ENCODE measurements at places on chromosomes 5 and 9.

DNA sequence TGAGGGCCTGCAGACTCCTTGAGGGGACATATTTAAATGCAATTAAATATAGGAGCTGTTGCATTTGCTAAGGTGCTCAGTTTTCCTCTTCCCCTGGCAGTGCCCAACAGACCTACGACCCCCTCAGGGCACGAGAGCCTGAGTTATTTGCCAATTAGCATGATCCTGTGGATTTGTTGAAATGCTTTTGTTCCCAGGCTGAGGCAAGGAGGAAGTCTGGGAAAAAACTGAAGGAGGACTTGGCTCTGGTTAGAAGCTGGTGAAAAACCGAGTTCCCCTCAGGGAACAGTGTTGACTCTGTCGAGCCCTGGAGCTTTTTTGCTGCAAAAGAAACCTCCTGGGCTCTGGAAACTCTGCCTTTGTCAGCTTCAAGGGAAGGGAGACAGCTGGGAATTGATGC lies 103.6 kb upstream of the SHB start:
- DNase-seq, result no peak

DNA sequence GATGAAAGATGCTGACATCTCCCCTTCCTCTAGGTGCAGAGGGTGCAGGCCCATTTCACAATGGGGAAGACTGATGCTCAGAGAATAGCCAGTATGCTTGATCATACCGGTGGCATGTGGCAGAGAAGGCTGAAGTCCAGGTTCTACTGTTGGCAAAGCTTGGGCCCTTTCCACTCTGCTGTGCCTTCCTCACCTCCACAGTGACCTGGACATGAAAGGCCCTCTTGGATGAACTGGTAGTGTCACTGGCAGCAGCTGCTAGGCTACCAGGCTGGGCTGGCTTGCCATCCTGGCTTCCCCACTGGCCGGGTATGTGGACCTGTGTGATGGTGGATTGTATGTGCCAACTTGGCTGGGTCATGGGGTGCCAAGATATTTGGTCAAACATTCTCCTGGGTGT lies 92.0 kb downstream of the GADD45G start:
- no peak for DNase-seq

GRCh38 chr5:7728076-7728475 lies 122.9 kb downstream of the CFAP90 start:
- no peak for DNase-seq

GRCh38 chr5:157857816-157858526 lies 974 bp downstream of the CLINT1 start:
- no peak for DNase-seq

GRCh38 chr9:93406371-93406770 lies 45.1 kb upstream of the FAM120A start:
- no peak for DNase-seq

- no peak for DNase-seq
These were observed 11.5 kb downstream of the TMEM171 start for GRCh38 chr5:73131711-73132425.

GRCh38 chr5:3035452-3035851 lies 284.0 kb upstream of the IRX2 start:
- no peak for DNase-seq

- DNase-seq, result peak; percentile 63
These were observed 31.1 kb upstream of the FGF1 start for GRCh38 chr5:142716963-142717362.

DNA sequence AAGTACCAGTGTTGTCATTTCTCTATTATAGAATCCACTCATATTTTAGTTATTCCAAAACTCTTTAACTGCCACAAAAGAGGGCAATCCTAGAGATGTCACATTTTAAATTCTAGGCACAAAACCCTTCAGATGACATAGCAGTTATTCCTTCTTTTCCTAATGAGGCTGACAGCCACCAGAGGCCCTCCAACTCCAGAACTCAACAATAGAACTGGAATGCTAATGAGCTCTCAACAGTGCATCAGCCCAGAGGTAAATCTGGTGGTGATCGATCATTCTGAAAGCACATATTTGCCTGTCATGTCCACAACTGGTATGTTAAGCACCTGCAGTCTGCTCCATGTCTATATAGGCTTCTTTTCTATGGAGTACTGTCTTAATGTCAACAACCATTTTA lies 40.2 kb upstream of the RAB3C start:
- no peak for DNase-seq

- peak; percentile 85 for DNase-seq
These were observed 226.6 kb downstream of the SNX18 start for GRCh38 chr5:54743997-54744788.

GRCh38 chr5:56164376-56164775 lies 68.8 kb downstream of the ANKRD55 start:
- no peak for DNase-seq

- DNase-seq, result peak; percentile 3
These were observed 319.2 kb upstream of the MPDZ start for GRCh38 chr9:13598738-13599137.

GRCh38 chr5:15002173-15002572 lies 130.6 kb upstream of the ANKH start:
- DNase-seq, result no peak

- no peak for DNase-seq
These were observed 612.9 kb downstream of the BNC2 start for GRCh38 chr9:16257604-16258003.

DNA sequence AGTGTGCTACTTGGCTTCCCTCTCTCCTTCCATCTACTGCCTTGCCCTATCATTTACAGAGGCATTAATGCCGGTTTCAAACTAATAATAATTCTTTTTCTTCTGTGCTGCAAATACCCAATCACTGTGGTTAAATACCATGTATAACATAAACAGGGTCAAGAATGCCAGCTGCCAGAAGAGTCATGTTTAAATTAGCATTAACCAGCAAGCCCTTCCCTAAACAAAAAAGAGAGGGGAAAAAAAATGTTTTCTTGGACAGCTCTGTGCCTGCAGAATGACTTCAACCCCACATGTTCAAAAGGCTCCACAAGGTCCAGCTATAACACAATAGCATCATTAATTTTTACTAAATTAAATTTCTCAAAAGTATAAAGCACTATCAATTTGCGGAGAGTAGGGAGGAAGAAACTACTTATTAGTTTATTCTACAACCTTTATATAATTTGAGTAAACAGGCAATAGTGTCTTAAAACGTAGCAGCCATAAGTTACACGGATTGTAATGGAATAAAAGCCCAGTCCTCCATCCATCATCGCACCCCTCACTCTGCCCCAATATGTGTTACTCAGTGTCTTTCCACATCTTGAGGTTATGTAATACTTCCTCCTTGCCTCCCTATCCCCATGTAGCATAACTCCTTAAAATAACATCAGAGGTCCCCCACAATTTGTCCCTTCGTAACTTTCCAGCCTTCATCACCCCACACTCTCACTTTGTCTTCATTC lies 3.9 kb downstream of the LPAR1 start:
- DNase-seq, result no peak
